ENCODE measurements at places on chromosomes 1 and 21.

DNA sequence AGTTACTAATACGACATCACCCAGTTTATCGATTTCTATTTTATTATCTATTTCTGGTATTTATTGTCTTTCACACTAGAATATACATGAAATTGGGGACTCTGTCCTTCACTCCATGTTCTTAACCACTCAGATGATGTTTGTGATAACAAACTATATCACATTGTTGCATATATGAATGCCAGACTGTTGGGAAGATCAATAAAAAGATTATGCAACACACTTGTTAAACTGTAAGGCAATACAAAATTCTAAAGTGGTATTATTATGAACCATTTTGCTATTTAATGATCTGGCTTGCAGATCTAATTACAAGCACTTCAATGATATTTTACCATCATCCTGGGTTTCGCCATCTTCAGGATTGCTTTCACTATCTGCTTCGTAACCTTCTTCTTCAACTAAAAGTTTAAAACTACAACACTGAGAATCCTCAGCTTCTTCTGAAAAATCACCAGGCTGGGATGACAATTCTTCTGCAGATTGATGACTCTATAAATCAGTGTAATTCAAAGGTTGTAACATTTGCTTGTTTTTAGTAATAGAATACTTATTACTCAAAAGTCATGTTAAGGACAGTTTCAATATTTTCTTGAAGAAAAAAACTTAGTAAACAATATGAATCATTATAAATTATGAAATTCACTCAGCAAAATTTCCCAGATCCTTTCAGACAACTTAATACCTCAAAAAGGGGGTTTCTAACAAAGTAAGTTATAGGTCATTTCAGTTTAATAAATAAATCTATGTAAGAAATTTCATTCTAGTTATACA is 63.9 kb downstream of the LYST start:
- peak; percentile 81 for DNase-seq

- DNase-seq, result no peak
Measured at GRCh38 chr1:185200889-185201288, 43.9 kb downstream of the SWT1 start.

DNA sequence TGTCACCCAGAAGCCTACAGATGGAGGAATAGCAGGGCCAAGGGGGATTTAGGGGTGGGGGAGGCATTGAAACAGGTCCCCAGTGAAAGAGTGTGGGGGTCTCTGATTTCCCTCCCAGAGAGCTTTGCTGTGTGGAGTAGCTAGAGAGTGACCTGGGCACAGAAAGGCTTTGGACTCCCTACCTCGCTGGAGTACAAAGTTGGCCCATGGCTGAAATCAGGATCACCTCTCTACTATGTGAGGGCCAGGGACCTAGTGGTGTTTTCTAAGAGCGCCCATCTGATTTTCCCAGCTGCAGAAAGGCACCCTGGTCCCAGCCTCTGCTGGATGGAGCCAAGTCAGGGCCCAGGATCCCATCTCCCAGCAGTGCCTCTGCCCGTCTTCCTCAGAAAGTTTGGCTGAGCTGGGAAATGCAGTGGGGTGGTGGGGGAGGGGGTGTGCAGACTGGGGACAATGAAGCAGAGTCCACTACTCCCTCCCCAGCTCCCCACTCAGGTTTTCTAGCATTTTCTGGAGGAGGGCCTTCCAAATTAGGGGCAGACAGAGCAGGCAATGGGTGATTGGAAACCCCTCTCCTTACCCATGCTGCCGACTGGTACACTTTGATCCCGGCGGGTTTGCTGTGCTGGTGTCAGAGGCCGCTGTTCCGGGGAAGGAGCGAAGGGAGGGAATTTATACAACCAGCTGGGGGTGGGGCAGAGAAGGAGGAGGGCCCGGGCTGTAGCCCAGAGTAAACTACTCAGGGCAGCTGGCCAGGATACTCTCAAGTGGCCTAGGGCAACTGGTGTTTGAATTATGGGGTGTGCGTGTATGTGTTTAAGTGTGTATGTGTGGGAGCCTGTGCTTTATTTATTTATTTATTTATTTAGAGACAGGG is at the start of gene SELENBP1:
SELENBP1 (minus strand) TSS at position 648 of the 877 bp plus-strand sequence; CDS start at position 584, 64 bp downstream.
- no peak for DNase-seq

DNA sequence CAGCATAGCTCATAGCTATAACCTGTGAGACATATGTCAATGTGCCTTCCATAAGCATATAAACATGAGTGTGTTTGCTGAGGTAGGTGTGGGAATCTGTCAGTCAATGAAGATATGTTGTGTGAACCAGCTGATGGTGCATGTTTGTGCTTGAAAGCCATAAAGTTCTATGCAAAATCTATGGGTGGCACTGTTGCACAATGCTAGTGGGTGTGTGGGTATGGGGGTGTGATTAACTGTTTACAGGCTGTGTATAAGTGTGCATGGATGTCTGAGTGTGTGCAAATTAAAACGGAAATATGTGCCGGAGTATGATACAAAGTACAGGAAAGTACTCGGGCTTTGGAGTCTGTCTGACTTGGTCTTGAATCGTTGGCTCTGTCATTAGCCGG is 1.0 kb upstream of the ATP2B4 start:
- peak; percentile 72 for DNase-seq
